Naive thymus-derived CD8-positive, alpha-beta T cell (primary cell): ENCODE measurements at places on chromosomes 6 and 20. TPM values are rescaled to one million over a fixed set of nuclear protein-coding genes. Genes with fewer than 3 reads are reported as not detected.

MTCH1 gene
- 143 TPM for total RNA-seq

DNA sequence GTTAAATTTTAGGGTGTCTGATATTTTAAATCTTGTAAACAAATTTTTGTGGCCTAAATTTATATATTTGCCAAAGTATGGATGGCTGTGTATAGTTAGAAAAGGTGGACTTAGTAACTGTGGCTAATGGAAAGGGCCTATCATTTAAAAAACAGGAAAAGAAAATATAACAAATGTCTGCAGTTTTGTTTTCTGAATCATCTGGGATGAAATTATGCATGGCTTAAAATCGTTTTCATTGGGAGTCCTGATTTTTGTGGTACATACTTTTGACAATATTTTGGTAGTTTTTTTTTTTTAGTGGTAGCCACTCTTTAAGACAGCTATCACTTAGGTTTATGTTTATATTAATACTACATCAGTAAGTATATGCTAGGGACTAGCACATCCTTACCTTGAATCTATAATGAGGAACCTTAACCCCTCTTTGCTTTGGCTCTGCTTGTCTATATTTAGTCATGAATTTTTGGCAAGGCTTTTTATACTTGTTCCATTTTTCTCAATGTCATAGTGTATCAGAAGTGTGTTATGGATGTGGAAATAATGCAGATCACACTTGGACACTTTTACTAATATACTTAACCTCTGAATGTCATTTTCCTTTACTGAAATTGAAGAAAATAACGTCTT is 5.6 kb downstream of the ARID1B start:
- H3K4me1 ChIP-seq = peaks cover 67% of the 10 kb centered on the region
- no peak for DNase-seq
- H3K27me3 ChIP-seq = no peaks in the 10 kb centered on the region
- peak overlapping the region; percentile 93 for H3K4me3 ChIP-seq
- H3K36me3 ChIP-seq = no peaks in the 10 kb centered on the region
- H3K27ac ChIP-seq = peak overlapping the region; percentile 94

CCN6 gene
- not detected for total RNA-seq

GRCh38 chr6:144259986-144260385 is 25.1 kb upstream of the UTRN start:
- DNase-seq = no peak
- no peak overlapping the region for H3K27ac ChIP-seq
- no peaks in the 10 kb centered on the region for H3K4me1 ChIP-seq

DNA sequence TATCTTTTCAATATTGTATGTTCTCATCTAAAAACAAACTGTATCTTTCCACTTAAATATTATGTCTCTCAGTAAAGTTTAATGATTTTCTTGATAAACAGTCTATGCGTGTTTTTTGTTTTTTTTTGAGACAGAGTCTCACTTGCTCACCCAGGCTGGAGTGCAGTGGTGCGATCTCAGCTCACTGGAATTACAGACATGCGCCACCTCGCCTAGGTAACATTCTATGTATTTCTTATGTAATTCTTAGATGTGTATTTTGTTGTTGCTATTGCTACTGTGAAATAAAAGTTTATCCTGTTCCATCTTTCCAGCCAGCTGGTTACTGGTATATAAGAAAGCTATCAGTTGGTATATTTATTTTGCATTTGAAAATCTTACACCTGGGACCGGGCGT is 29.4 kb downstream of the ABHD12 start:
- H3K27me3 ChIP-seq = no peaks in the 10 kb centered on the region
- no peak for DNase-seq
- no peak overlapping the region for H3K4me3 ChIP-seq
- peaks cover 33% of the 10 kb centered on the region for H3K4me1 ChIP-seq
- peaks cover 9% of the 10 kb centered on the region for H3K36me3 ChIP-seq

DNA sequence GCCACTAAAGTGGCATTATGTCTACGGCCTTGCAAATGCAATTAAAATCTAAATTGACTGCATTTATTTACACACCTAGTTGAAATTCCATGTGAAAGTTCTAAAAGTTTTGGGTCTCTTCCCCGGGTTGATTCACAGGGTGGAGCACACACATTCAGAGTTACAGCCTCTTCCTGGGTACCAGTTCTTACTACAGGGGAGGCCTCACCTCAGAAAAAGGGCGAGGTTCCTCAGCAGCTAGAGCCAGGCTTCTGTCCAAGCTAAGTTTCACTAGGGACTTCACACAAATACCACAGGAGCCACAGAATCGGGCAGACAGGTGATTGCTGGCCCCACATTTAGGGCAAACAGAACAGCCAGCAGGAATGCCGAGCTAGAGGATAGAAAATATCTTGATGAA is 52.7 kb downstream of the DZANK1 start:
- H3K27ac ChIP-seq = no peak overlapping the region
- H3K27me3 ChIP-seq = no peaks in the 10 kb centered on the region
- H3K4me1 ChIP-seq = peaks cover 3% of the 10 kb centered on the region
- no peaks in the 10 kb centered on the region for H3K36me3 ChIP-seq

DNA sequence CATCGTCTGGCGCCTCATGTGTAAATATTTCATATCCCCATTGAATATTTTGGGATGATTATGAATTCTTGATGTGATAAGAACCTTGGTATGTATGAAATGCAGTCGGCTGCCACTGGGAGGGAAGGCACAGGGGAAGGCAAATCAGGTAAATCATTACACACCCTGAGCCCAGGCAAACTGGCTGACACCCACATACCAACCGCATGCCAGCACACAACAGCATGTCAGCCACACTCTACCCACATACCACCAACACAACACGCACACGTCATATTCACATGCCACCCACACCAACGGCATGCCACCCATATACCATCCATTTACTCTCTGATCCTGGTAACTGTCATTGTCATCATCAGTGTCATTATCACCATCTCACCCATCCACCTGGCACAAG is 28.3 kb upstream of the MDGA1 start:
- H3K27ac ChIP-seq = no peak overlapping the region
- no peak overlapping the region for H3K4me3 ChIP-seq
- no peaks in the 10 kb centered on the region for H3K27me3 ChIP-seq

IL17F gene
- total RNA-seq = not detected

CLDN20 gene
- total RNA-seq = not detected

DNA sequence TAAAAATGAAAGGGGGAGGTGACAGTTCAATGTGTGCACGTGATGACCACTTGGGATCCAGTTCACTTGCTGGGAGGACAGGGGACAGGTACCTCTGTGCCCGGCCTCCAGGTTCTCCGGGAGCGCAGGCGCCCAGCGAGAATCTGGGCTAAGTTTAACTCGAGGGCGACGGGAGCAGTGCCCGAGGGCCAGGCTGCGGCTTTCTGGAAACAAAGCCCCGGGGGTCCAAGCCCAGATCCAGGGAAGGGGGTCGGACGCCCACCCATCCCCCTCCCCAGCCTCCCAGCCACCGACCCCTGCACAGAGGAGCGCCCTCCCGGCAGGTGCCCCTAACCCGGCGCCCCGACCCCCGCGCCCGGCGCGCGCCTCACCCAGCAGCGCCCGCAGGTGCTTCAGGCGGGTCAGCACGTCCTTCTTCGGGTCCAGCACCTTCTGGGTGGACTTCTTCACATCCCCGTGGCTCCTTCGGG is 405 bp downstream of the RALGAPA2 start:
- no peak for DNase-seq
- peak overlapping the region; percentile 95 for H3K27ac ChIP-seq

COL12A1 gene
- total RNA-seq = not detected

CEP57L1 gene
- total RNA-seq = 7.0 TPM

- H3K27me3 ChIP-seq = no peaks in the 10 kb centered on the region
- H3K36me3 ChIP-seq = peaks cover 19% of the 10 kb centered on the region
- H3K4me1 ChIP-seq = peaks cover 7% of the 10 kb centered on the region
- no peak for DNase-seq
- no peak overlapping the region for H3K27ac ChIP-seq
These were observed 47.7 kb downstream of the ZNF831 start for GRCh38 chr20:59211208-59211765.

- DNase-seq = no peak
- no peaks in the 10 kb centered on the region for H3K36me3 ChIP-seq
- peaks cover 3% of the 10 kb centered on the region for H3K27me3 ChIP-seq
- H3K27ac ChIP-seq = no peak overlapping the region
These were observed 1120.1 kb upstream of the CITED2 start for GRCh38 chr6:140494321-140495108.

DNA sequence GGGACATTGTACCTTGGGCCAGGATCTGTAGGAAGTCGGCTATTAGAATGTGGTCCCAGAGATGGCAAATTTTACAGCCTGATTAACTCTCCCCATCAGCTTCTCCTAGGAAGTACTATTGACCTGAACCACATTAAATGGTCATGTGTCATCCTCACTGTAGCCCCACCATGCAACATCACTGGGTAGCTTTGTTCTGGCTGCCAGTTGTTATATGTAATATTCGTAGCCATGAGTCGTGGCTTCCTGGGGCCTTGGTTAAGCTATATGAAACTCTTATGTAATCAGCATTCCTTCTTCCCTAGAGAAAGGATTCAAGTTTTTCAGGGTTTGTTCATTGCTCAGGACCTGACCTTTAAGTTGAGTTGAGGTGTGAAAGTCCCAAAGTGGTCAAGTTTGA is 125.7 kb downstream of the ANKS1A start:
- H3K27ac ChIP-seq = no peak overlapping the region
- peaks cover 34% of the 10 kb centered on the region for H3K36me3 ChIP-seq
- no peaks in the 10 kb centered on the region for H3K4me1 ChIP-seq
- H3K27me3 ChIP-seq = no peaks in the 10 kb centered on the region

GRCh38 chr20:41360831-41361756 is 5.5 kb downstream of the EMILIN3 start:
- H3K36me3 ChIP-seq = no peaks in the 10 kb centered on the region
- no peak for DNase-seq
- no peak overlapping the region for H3K4me3 ChIP-seq
- no peak overlapping the region for H3K27ac ChIP-seq

HSPA1L gene
- total RNA-seq = 3.5 TPM

DNA sequence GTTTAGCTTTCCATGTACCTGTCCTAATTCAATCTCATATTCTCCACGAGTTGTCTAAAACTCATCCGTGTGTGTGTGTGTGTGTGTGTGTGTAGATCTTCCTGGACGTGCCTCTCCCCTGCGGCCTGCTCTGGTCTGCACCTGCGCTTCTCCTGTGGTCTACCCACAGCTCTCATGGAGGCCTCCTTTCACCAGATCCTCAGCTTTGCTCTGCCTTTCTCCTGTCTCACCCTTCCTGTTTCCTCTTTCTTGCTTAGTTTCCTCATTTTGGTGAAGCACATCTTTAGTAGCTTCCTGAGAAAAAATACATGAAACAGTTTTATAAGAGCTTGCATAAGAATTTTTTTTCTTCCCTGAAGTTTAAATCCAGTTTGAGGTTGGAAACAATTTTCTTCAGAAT is 18.1 kb downstream of the SLX4IP start:
- H3K4me3 ChIP-seq = peak overlapping the region; percentile 80
- peak; percentile 9 for DNase-seq
- H3K27ac ChIP-seq = peak overlapping the region; percentile 77
- no peaks in the 10 kb centered on the region for H3K27me3 ChIP-seq

CRISP2 gene
- not detected for total RNA-seq

- peaks cover 2% of the 10 kb centered on the region for H3K36me3 ChIP-seq
- no peaks in the 10 kb centered on the region for H3K4me1 ChIP-seq
- H3K27me3 ChIP-seq = no peaks in the 10 kb centered on the region
- no peak for DNase-seq
- no peak overlapping the region for H3K27ac ChIP-seq
These were observed 73.4 kb downstream of the FUT9 start for GRCh38 chr6:96089173-96089572.

DNA sequence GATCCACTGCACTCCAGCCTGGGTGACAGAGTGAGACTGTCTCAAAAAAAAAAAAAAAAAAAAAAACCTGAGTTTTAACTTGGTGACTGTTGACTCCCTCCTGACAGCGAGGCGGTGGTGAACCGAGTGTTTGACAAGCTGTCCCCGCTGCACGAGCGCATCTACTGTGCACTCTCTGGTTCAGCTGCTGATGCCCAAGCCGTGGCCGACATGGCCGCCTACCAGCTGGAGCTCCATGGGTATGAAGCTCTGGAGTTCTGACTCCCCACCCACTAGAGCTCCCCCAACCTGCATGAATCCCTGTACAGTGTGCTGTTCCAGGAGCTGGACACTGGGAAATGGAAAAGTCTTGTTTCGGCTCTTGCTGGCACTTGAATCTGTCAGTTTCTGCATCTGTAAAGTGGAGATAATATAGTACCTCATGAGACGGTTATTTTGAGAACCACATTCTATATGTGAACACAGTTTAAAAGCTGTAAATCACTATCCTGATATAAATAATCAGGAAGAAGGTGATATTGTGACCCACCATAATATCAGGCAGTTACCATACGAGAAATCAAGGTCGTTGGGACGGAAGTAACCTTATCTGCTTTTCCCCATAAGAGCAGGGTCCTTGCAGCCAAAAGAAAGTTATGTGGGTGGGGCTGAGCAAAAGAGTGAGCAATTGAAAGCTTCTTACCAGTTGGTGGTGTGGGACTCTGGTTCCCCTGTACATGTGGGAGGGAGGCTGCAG is 3.3 kb downstream of the PSMB9 start:
- DNase-seq = no peak
- H3K36me3 ChIP-seq = peaks cover 2% of the 10 kb centered on the region
- H3K4me3 ChIP-seq = peak overlapping the region; percentile 52
- no peaks in the 10 kb centered on the region for H3K27me3 ChIP-seq
- peaks cover 54% of the 10 kb centered on the region for H3K4me1 ChIP-seq

DNA sequence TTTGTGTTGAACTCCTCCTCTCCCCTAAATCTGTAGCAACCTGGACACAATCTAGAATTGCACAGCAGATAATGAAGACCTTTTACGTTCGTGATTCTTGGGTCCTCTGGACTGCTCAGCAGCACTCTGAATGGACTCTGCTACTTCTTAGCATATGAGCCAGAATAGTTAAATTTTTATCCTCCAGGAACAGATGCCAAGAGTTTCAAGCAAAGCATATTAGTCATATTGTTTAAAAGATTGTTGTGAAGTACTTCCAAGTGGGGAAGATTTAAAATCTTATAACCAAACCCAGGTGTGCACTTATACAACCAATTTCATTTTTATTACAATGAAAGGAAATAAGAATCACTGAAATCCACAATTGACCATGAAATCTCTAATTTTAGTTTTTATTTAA is 118.9 kb upstream of the EXOC2 start:
- H3K4me1 ChIP-seq = peaks cover 15% of the 10 kb centered on the region
- no peak overlapping the region for H3K4me3 ChIP-seq
- H3K36me3 ChIP-seq = no peaks in the 10 kb centered on the region
- no peak for DNase-seq
- H3K27me3 ChIP-seq = no peaks in the 10 kb centered on the region
- no peak overlapping the region for H3K27ac ChIP-seq

DNA sequence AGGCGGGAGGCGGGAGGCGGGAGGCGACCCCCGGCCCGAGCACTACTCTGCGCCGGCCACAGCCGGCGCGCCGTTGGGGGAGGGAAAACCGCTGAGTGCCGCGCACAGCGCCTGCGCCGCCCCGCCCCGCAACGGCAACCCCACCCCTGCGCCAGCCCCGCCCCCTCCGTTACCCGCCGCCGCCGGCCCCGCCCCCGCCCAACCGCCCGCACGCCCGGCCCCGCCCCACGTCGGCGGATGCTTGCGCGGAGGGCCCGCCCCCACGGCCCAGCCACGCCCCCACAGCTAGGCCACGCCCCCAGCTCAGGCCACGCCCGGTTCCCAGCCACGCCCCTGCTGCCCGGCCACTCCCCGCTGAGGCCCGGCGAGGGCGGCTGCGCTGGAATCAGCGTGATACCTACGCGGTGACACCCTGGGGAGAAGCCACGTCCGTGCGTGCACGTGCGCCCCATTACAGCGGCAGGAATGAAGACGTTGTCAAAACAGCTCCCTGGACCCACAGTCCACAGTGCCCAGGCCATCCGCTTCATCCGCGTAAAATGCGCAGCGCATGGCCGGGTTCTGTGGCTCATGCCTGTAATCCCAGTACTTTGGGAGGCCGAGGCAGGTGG is at the start of gene TCFL5:
TCFL5 (minus strand) TSS at position 97 of the 611 bp plus-strand sequence. CDS start 152 bp downstream, outside the sequence.
- H3K27ac ChIP-seq = peak within 1 kb of the TSS; percentile 89
- H3K27me3 ChIP-seq = no peaks in the 10 kb centered on the region
- peaks cover 9% of the 10 kb centered on the region for H3K4me1 ChIP-seq
- peak; percentile 94 for DNase-seq
